ENCODE measurements at places on chromosomes 3 and 15.

DNA sequence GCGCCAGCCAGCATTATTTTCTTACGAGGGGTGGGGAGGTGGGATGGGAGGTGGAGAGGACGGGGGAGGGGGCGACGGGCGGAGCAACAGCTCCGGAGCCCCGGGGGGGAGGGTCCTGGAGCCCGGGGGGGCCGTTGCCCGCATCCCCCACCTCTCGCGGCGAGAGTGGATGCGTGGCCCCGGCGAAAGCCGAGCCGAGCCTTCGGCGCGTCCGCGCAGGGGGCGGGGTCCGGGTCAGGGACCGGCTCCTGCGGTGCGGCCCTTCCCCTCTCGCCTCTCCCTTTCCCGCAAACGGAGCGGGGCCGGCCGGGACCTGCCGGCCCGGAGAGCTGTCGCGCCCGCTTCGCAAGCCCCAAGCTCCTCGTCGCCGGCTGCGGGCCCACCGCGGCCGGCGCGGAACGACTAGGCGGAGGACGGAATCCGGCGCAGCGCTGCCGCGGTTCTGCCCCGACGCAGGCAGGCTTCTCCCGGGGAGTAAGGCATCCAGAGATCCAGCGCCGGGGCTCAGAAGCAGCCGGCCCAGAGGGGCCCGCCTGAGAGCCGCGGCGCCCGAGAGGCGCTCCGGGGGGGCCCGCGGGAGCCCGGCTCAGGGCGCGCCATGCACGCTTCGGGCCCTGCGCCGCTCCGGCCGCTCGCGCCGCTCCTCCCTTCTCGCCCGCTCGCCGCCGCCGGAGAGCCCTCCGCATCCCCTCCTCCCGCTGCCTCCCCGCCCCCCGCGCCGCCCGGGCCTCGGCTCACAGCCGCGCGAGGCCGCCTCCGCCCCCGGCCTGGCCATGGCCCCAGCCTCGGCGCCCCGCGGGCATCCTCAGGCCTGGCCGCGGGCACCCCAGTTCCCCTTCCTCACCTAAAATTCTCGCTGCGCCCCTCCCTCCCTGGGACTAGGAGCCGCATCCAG is 459 bp upstream of the ADCY5 start:
- no peaks in the 10 kb centered on the region for H3K36me3 ChIP-seq
- peak overlapping the region; percentile 44 for H3K27ac ChIP-seq
- peaks cover 6% of the 10 kb centered on the region for H3K4me1 ChIP-seq
- no peak for DNase-seq
- H3K4me3 ChIP-seq, result peak overlapping the region; percentile 55

GRCh38 chr3:112362221-112362620 is 29.3 kb downstream of the CD200 start:
- no peak overlapping the region for H3K4me3 ChIP-seq
- no peaks in the 10 kb centered on the region for H3K4me1 ChIP-seq
- H3K27me3 ChIP-seq, result no peaks in the 10 kb centered on the region

- H3K27me3 ChIP-seq, result no peaks in the 10 kb centered on the region
- H3K36me3 ChIP-seq, result no peaks in the 10 kb centered on the region
- DNase-seq, result no peak
- no peak overlapping the region for H3K4me3 ChIP-seq
- no peak overlapping the region for H3K27ac ChIP-seq
Observed at GRCh38 chr3:195704433-195704999, 16.3 kb upstream of the MUC20 start.

DNA sequence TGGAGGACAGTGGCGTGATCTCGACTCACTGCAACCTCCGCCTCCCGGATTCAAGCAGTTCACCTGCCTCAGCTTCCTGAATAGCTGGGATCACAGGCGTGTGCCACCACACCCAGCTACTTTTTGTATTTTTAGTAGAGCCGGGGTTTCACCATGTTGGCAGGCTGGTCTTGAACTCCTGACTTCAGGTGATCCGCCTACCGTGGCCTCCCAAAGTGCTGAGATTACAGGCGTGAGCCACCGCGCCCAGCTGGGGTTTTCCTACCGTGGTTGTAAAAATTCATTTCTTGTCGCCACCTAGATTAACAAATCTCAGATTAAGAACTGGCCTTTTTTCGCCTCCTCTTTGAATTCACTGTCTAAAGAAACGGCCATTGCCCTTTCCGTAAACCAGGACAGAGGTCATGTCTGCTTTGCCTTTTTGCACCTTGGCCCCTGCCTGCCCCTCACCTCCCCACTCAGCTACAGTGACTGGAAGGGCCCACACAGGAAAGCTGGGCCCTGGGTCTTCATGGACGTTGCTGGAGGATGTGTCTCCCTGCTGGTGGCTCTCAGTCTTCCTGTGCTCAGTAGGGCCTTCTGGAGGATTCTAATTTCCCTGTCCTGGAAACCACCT is 17.2 kb downstream of the ZNF710 start:
- H3K4me3 ChIP-seq, result no peak overlapping the region
- peaks cover 8% of the 10 kb centered on the region for H3K4me1 ChIP-seq
- H3K27me3 ChIP-seq, result no peaks in the 10 kb centered on the region

GRCh38 chr15:50873935-50874361 is 34.5 kb upstream of the AP4E1 start:
- H3K36me3 ChIP-seq, result no peaks in the 10 kb centered on the region
- no peak overlapping the region for H3K4me3 ChIP-seq
- no peak for DNase-seq
- no peaks in the 10 kb centered on the region for H3K27me3 ChIP-seq
- no peaks in the 10 kb centered on the region for H3K4me1 ChIP-seq
- no peak overlapping the region for H3K27ac ChIP-seq
